CD4-positive, alpha-beta T cell (primary cell): ENCODE measurements at places on chromosomes 11 and 22.

GRCh38 chr22:42811459-42811858 is 45.6 kb downstream of the ARFGAP3 start:
- no peak for DNase-seq

DNA sequence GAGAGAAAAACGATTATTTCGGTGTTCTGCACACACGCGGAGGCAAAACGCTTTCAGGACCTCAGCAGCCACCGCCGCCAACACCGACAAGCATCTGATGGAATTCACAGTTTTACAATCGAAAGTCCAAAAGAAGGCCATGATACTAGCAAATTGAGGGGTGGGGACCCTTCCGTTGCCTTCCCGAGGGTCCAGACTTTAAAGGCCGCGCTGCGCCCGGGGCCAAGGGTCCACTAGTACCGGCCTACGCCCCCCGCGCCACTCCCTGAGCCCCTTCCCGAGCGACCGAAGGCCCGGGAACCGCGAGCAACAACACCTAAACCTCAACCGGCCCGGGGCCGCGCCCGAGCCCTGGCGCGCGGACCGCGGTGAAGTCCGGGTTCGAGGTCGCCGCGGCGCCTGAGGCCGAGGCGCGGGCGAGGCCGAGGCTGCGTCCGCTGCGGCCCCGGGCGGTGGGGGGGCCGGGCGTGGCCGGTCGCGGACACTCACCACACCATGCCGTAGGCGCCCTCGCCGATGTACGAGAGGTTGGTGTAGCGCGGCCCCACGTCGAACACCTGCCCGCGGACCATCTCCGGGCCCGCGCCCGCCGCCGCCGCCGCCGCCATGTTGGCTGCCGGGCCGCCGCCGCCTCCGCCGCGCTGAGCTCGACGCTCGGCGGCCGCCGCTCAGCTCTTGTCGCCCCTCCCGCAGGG is 465 bp downstream of the MAPK1 start:
- peak; percentile 1 for DNase-seq

- no peak for DNase-seq
These were observed 28.6 kb downstream of the CSRP3 start for GRCh38 chr11:19173004-19173689.

DNA sequence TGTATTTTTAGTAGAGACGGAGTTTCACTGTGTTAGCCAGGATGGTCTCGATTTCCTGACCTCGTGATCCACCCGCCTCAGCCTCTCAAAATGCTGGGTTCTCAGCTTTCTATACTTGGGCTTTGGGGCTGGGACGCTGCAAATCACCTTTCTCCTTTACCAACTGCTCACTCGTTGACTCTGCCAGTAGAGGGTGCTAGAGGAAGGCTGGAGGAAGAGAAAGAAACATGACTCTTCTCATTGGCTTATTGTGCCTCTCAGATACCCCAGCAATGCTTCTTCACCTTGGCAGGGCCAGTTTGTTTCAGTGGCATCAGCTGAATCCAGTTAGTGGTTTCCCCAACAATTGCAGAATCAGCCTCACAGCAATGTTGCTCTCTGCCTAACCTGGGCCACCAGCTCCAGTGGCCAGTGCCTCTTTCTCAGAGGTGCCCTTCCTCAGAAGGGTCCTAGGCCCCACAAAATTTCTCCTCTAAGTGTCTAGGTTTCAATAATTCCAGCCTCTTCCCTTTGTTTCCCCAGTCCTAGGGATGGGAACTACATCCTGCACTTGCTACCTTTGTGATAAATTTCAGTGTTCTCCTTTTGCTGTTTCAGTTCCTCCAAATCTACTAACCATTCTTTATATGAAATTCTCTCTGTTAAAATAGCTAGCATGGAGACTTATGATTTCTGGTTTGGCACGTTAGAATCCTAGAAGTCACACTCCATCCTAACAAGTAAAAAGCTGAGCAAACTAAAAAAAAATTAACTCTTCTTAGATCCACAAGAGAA is 71.5 kb upstream of the VSTM5 start:
- DNase-seq, result no peak

GRCh38 chr11:73171436-73172161 is 29.5 kb upstream of the FCHSD2 start:
- no peak for DNase-seq

DNA sequence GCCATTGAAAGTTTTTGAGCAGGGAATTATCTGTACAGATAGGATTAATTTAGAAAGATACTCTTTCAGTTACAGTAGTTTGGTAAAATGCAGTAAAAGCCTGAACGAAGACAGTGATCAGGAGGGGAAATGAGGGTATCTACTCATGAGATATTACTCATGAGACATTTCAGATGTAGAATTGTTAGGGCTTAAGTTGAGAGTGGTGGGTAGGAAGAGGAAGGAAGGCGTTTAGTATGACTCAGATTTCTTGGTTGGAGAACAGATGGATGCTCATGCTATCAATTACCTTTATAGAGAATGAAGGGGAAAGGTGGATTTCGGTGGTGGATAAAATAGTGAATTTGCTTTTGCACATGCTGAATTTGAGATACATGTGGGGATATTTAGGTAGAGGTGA is 15.8 kb downstream of the CCDC81 start:
- DNase-seq, result no peak

DNA sequence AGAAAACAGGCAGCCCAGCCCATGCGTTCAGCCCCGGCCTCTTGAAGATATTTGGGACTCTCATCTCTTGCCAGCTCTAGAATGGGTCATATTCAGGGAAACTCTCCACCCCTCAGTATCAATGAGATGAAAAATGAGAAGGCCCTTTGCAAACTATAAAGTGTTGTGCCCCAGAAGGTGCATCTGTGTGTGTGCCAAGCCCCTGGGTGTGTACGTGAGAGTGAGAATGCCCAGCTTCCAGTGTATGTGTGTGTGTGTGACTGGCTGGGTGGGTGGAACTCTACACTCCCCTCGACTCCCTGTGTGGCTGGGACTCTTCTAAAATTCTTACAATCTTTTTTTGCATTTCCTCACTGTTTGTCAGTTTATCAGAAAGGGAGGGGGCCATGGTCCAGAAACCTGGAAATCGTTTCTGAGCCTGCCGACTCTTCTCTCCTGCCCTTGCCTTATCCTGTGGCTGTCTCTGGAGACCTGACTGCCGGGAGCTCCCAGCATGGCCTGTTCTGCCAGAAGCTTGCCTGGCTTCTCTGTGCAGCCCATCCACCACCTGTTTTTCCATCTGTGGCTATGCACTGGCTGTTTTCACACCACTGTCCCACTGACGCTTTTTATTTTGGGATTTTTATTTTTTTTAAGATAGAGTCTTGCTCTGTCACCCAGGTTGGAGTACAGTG is 1.2 kb downstream of the P2RY6 start:
- no peak for DNase-seq

- DNase-seq, result peak; percentile 33
These were observed at the start of gene PHLDB1 for GRCh38 chr11:118607401-118608359. PHLDB1 (plus strand) TSS chr11:118607615; CDS start chr11:118613837, 6,222 bp downstream.

DNA sequence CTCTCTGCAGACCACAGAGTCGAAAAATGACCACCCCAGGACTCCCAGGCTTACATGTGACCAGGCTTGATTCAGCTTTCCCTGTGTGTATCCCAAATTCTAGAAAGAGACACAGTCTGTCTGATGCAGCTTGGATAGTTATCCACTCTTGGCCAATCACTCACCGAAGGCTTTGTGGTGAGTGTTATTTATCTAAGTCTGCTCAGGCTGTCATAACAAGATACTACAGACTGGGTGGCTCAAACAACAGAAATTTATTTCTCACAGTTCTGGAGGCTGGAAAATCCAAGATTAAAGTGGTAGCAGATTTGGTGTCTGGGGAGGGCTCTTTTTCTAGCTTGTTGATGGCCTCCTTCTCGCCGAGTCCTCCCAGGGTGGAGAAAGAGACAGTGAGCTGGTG is 63.2 kb downstream of the ZBTB16 start:
- no peak for DNase-seq

DNA sequence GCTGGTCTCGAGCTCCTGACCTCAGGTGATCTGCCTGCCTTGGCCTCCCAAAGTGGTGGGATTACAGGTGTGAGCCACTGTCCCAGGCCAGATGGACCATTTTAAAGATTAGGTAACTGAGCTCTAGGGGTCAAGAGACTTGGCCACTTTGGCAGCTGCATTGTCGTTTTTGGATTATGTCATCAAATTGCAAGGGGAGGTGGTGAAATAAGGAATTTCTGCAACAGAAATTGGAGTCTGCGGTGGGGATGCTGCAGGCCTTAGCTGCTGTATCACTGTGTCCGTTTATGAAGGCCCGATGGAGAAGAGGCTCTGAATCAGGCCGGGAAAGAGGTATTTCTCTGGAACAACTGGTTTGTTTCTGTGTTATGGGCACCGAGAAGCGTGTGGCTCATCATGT is 34.6 kb downstream of the PTPRJ start:
- no peak for DNase-seq

DNA sequence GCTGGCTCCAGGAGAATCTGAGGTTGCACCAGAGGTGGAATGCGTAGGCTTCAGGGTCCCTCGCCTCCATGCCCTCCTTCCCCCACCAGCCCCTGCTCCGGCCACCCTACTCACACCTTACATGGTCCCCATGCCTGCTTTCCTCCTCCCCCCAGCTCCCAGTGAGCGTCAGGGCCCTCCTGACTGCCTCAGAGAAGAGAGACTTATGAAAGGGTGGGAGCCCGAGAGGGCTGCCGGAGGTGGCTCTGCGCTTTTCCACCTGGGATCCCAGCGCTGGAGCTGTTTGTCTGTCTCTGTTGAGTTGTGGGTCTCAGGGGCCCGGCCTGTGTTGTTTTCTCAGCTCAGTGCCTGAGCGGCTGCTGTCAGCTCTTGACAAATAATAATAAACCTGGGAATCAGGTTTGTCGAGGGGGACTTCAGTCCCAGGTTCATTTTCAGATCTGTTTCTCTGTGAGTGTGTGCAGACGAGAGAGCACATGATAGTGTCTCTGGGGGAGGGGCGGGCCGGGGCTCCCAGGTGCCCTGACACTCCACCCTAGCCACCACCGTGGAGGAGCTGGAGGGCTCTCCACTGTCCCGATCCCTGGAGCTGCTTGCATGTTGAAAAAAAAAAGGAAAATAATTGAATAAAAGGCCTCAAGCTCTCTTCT is 153.7 kb downstream of the FEZ1 start:
- no peak for DNase-seq

DNA sequence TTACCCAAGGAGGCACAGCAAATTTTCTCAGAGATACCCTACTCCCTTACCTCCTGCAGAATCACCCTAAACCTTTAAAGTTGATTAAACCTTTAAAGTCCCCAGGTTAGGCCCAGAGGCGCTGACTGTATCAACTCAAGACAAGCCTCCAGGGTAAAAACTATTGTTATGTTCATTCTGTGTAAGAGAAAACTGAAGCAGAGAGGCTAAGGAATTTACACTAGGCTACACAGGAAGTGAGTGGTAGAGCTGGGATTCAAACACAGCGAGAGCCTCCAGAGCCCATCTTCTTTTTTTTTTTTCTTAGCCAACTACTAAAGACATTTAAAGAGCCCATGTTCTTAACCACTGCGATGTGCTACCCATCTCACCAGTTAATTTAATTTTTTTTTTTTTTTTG is 56.3 kb upstream of the GRK3 start:
- no peak for DNase-seq

DNA sequence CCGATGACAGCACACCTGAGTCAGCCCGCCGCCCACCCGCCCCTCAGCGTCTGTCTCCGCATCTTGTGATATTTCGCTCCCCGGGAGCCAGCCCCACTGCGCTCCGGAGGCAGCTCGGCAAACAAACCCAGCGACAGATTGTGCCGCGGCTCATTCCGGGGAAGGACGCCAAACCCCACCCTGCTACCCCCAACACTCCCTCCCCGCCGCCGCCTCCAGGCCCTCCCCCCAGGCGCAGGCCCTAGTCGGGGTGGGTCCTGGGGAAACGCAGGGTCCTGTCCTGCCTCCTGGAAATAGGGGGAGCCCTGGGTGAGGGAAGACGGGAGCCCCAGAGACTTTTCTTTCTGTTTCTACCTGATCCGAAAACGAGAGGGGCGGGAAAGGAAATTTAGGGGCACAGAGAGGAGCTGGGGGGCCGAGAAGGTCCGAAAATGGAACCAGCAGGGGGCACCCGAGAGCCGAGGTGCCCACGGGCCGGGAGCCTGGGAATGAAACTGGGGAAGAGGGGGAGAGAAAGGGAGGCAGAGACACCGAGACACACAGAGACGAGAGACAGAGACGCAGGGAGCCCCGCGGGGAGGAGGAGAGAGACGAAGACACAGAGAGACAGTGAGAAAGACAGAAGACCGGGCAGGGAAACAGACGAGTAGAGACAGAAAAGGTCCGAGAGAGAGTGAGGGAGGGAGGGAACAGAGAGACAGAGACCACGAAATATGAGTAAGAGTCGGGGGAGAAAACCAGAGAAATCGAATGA is 1.7 kb upstream of the RTN4RL2 start:
- DNase-seq, result peak; percentile 29

- no peak for DNase-seq
These were observed 115.0 kb downstream of the MN1 start for GRCh38 chr22:27686534-27686933.

- no peak for DNase-seq
These were observed 10.8 kb upstream of the SLN start for GRCh38 chr11:107722662-107723061.

DNA sequence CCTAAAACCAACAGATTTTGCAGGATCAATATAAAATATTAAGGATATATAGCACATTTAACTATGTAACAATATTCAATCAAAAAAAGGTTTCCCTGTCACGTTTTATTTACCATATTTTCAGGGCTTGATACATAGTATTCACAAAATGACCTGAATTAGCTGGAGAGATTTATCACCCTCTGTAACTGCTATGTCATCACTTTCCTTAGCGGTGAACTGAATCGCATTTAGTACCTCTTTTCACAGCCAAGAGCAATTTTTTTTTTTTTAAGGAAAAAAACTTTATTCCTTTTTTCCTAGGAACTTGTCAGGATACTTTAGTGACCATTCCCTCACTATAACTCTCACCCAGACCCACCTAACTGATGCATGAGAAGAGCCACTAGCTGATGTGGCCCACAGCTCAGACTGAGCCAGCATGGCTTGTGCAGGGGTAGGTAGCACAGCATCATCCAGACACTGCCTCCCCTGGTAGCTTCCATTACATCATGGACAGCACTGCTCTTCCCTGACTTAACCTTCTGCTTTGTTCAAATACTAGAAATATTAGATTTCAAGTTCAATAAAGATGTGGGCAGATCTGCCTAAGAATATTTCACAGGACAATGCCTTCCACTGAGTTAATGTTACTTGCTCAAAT is 17.0 kb upstream of the GPR83 start:
- no peak for DNase-seq

DNA sequence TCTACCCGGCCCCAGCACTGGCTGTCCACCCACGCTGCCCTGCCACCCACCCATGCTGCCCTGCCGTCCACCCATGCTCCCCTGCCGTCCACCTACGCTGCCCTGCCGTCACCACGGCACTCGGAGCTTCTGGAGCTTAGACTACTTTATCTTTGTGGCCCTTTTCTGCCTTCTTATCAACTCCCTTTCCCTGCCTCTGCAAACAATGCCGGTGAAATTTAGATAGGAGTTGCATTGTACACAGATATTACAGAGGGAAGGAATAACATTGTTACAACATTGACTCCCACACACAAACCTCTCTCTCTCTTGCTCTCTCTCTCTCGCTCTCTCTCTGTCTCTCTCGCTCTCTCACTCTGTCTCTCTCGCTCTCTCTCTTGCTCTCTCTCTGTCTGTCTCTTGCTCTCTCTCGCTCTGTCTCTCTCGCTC is 33.7 kb upstream of the BRSK2 start:
- no peak for DNase-seq
